ENCODE measurements at places on chromosomes 3 and 15. TPM values are rescaled to one million over a fixed set of nuclear protein-coding genes. Genes with fewer than 3 reads are reported as not detected.
A peak's percentile ranks its signal among the peaks of the same experiment; 100 is the strongest.

DNA sequence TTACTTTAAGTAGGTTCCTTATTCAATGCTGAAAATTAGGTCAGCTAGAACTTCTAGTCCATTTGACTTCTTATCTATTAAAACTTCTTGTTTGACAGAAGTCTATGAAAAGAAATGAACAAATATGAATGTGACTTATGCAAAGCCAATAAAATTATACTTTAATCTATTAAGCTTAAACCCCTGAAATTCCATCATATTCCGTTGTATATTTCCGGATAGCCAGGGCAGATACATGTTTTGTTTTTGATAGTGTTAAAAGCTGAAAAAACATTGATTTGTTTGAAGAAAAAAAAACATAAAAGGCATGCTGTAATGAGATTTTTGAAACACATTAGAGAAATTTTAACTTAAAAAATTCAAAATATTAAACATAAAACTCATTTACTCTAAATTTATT, 667.2 kb upstream of the NAALADL2 start:
- no peaks in the 10 kb centered on the region for H3K36me3 ChIP-seq
- H3K27me3 ChIP-seq: no peaks in the 10 kb centered on the region
- H3K4me3 ChIP-seq: no peak overlapping the region
- H3K4me1 ChIP-seq: peaks cover 29% of the 10 kb centered on the region

DNA sequence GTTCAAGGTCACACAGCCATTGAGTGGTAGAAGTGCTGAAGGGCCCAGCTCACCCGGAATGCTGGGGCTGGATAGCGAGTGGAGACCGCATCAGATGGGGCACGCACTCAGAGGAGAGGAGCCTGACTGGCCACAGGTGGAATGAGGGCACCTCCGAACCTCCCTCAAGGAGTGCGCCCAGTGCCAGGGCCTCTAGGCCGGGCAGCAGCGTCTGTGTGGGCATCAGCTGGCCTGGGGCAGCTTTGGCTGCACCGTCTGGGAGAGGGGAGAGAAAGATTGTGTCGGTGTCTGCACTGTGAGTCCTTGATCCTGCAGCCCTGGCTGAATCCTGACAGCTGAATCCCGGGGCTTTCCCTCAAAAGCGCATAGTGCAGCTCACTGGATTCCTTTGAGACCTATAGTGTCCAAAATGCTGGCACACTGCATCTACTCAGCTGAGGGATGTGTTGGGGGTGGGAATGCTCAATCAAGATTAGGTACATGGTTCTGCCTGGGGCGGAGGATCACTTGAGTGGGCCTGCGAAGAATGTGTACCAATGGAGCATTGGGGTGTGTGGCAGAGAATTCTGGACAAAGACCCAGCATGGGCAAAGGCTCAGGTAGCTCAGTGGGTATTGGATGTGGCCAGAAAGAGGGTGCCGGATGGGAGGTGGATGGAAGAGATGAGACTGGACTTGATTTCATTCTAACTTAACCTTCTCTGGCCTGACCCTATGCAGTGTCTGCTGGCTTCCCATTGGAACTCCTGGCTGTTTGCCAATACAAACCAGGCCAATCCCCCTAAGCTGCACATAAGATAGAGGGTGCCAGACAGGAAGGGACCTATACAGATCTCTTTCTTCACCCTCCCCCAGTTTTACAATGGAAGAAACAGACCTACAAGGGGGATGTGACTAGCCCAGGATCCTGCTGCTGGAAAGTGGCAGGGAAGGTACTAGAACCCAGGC, 950 bp downstream of the ANKDD1A start:
- peaks cover 9% of the 10 kb centered on the region for H3K4me1 ChIP-seq
- H3K27me3 ChIP-seq: peaks cover 5% of the 10 kb centered on the region
- H3K36me3 ChIP-seq: no peaks in the 10 kb centered on the region
- H3K27ac ChIP-seq: no peak overlapping the region
- DNase-seq: no peak

Gene GYG1
- 84.5 TPM for total RNA-seq

- H3K4me1 ChIP-seq: peaks cover 72% of the 10 kb centered on the region
- peak overlapping the region; percentile 66 for H3K27ac ChIP-seq
- peaks cover 69% of the 10 kb centered on the region for H3K36me3 ChIP-seq
- no peak overlapping the region for H3K4me3 ChIP-seq
Observed at GRCh38 chr3:12574661-12575060, 17.8 kb downstream of the MKRN2 start.

GRCh38 chr3:127888564-127889107, 26.4 kb upstream of the KBTBD12 start:
- DNase-seq: no peak
- H3K4me1 ChIP-seq: peaks cover 35% of the 10 kb centered on the region
- no peak overlapping the region for H3K4me3 ChIP-seq
- H3K36me3 ChIP-seq: peaks cover 13% of the 10 kb centered on the region

DNA sequence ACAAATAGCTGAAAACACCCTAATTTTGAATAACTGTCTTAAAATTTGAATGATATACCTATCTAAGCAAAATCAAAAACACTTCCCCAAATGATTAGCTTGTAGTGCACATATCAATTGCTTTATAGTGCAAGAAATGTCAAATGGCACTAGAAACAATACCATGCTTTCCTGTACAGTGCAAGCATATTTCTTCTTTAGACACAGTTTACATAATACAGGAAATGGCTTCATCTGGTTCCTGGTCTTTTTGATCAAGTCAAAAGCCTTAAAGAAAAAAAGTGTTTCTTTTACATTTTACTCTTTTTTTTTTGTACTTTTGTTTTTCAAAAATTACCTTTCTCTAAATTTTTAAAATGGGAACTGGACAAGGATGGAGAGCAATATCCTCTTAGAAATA, 352.1 kb downstream of the MECOM start:
- no peak overlapping the region for H3K4me3 ChIP-seq
- peaks cover 2% of the 10 kb centered on the region for H3K27me3 ChIP-seq
- peaks cover 5% of the 10 kb centered on the region for H3K4me1 ChIP-seq
- H3K36me3 ChIP-seq: no peaks in the 10 kb centered on the region
- H3K27ac ChIP-seq: no peak overlapping the region
- DNase-seq: no peak

Gene ACKR2
- total RNA-seq: not detected

GRCh38 chr3:29700256-29700655, 419.4 kb downstream of the RBMS3 start:
- no peak overlapping the region for H3K4me3 ChIP-seq
- no peak for DNase-seq
- H3K27ac ChIP-seq: no peak overlapping the region
- H3K27me3 ChIP-seq: no peaks in the 10 kb centered on the region
- peaks cover 38% of the 10 kb centered on the region for H3K4me1 ChIP-seq
- peaks cover 28% of the 10 kb centered on the region for H3K36me3 ChIP-seq

DNA sequence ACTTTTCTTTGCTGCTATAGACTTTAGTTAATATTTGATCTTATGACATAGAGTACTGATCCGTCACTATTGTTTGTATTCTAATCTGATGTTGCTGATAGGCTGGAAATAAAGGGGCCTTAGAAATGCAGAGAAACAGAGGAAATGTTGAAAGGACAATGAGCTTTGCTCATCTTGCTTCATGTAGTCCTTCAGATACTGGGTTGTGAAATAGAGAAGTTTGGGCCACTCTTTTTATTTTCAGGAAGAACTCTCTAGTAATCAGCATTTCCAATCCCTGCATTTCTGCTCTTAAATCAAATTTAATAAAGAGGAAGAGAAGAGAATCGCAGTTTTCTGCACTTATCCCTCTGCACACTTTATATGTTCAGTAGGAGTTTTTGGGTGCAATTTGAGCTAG, 192.8 kb upstream of the THBS1 start:
- no peak for DNase-seq
- H3K27me3 ChIP-seq: peaks cover 2% of the 10 kb centered on the region
- H3K27ac ChIP-seq: no peak overlapping the region
- H3K36me3 ChIP-seq: no peaks in the 10 kb centered on the region

- no peak overlapping the region for H3K27ac ChIP-seq
- no peak overlapping the region for H3K4me3 ChIP-seq
- no peaks in the 10 kb centered on the region for H3K4me1 ChIP-seq
- no peaks in the 10 kb centered on the region for H3K36me3 ChIP-seq
Observed at GRCh38 chr3:16538507-16538906, 25.0 kb upstream of the RFTN1 start.

- H3K4me3 ChIP-seq: no peak overlapping the region
- no peaks in the 10 kb centered on the region for H3K36me3 ChIP-seq
- H3K27ac ChIP-seq: no peak overlapping the region
- no peak for DNase-seq
- peaks cover 39% of the 10 kb centered on the region for H3K4me1 ChIP-seq
- peaks cover 23% of the 10 kb centered on the region for H3K27me3 ChIP-seq
Observed at GRCh38 chr3:184741798-184742675, 30.2 kb upstream of the MAGEF1 start.

Gene LRRC31
- not detected for total RNA-seq

GRCh38 chr3:632571-633170, 436.1 kb downstream of the CHL1 start:
- DNase-seq: peak; percentile 4
- H3K27ac ChIP-seq: no peak overlapping the region
- H3K27me3 ChIP-seq: no peaks in the 10 kb centered on the region
- no peak overlapping the region for H3K4me3 ChIP-seq
- H3K4me1 ChIP-seq: no peaks in the 10 kb centered on the region

Gene TP53BP1
- total RNA-seq: 48.8 TPM

Gene BCHE
- not detected for total RNA-seq

Gene MAP4
- 320 TPM for total RNA-seq

DNA sequence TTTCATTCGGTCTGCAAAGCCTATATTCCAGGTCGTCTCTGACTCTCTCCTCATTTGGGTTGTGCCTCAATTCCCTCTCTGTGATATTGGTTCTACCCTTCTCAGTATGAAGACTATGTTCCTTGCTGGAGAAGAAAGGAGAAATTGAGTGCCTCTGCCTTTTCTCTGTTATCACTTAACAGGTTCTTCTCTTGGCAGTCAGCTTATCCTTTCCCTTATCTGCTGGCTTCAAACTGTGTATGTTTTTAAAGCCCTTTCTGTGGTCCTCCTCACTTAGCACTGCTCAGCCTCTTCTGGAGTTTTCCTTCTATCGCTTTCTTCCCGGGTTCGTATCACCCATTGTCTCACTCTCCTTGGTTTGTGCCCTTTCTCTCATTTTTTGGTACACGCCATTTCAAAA, 65.3 kb upstream of the FSTL1 start:
- H3K4me1 ChIP-seq: peaks cover 16% of the 10 kb centered on the region
- H3K27ac ChIP-seq: no peak overlapping the region
- no peak for DNase-seq
- no peak overlapping the region for H3K4me3 ChIP-seq

GRCh38 chr15:48131324-48131723, 10.5 kb downstream of the SLC24A5 start:
- H3K4me3 ChIP-seq: no peak overlapping the region
- no peak for DNase-seq
- H3K36me3 ChIP-seq: no peaks in the 10 kb centered on the region
- H3K27ac ChIP-seq: no peak overlapping the region

Gene WDR93
- total RNA-seq: not detected

GRCh38 chr3:30263925-30264313, 342.5 kb upstream of the TGFBR2 start:
- DNase-seq: no peak
- peak overlapping the region; percentile 52 for H3K27ac ChIP-seq
- H3K4me3 ChIP-seq: no peak overlapping the region
- H3K27me3 ChIP-seq: no peaks in the 10 kb centered on the region
- H3K4me1 ChIP-seq: peaks cover 69% of the 10 kb centered on the region
- peaks cover 29% of the 10 kb centered on the region for H3K36me3 ChIP-seq

GRCh38 chr3:28139967-28140634, 101.3 kb upstream of the CMC1 start:
- no peaks in the 10 kb centered on the region for H3K36me3 ChIP-seq
- no peak overlapping the region for H3K4me3 ChIP-seq
- H3K4me1 ChIP-seq: no peaks in the 10 kb centered on the region
- DNase-seq: no peak

Gene ROPN1
- total RNA-seq: not detected
